ENCODE measurements at places on chromosomes 2 and 18.

DNA sequence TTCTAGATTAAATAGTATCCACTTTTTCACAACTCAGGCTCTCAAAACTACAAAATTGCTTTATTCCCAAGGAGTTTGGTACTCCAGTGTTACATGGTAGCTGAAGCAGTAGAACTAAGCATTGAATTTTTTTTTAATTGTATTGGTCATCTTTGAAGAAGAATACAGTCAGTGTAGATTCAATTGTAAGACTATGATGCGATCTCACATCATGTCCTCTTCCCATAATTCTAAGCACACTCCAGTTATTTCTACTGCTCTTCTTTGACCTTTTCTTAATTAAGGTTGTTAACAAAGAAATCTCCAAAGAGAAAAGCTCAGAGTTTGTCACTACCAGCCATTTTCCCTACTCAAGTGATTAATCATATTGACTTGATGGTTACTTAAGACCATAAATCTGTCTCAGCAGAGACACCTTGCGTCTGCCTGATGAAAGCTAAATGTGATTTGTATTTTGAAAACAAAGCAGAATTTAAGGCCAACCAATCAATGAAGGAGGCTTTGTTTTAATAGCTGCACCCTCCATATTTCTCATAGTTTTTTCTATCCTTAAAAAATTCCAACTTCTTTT is 130.2 kb downstream of the DTNA start:
- DNase-seq: no peak

- no peak for DNase-seq
These were observed 245.4 kb downstream of the INSIG2 start for GRCh38 chr2:118333664-118334063.

- no peak for DNase-seq
These were observed 64.0 kb downstream of the REL start for GRCh38 chr2:60945341-60945740.

DNA sequence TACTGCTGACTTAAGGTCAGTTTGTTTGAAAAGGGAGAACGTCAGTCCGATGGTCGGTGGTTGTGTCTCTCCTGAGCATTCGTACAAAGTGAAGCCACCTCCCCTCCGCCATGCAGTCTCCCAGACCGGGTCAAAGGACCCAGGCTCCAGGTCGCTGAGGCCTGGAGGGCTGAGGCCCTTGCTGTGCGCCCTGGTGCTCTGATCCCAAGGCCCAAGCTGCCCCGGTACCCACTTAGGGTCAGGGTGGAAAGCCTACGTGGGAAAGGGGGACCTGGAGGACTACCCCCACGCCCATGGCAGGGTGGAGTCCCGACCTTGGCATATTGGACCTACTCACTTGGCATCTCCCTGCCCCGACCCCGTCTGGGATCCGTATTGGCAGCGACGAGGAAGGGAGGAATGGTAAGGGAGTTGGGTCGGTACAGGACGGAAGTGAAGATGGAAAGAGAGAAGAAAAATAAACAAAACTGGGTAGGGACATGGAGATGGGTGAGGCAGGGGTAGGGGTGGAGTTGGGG is 8.0 kb upstream of the SIX3 start:
- DNase-seq: no peak

- no peak for DNase-seq
These were observed 99.2 kb downstream of the BCL2L11 start for GRCh38 chr2:111219734-111220505.

DNA sequence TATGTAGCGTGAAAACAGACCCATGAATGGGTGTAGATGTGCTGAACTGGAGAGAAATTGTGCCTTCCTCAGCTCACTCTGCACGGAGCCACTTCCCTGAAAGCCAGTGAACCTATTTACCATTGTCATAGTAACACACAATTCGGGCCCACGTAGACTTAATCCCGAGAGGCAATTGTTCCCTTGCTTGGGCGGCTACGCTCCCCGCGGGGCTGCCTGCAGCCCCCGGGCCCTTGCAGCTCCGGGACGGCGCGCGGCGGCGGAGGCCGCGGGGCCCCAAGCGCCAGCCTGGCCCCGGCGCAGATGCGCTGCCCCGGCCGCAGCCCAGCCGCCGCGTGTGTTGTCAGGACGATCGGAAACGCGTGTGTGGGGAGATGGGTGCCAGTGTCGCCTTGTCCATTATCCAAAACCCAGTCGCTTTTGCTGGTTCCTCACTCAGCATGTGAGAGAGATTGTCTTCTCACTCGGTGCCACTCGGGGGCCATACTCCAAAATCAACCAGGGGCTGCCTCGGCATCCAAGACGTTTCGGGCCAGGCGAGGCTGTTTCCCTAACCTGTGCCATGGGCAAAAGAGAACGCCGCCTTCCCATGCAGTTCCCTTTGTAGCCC is 17.9 kb upstream of the LRRTM1 start:
- no peak for DNase-seq

GRCh38 chr2:228407821-228408220 is 226.3 kb upstream of the SPHKAP start:
- DNase-seq: no peak

DNA sequence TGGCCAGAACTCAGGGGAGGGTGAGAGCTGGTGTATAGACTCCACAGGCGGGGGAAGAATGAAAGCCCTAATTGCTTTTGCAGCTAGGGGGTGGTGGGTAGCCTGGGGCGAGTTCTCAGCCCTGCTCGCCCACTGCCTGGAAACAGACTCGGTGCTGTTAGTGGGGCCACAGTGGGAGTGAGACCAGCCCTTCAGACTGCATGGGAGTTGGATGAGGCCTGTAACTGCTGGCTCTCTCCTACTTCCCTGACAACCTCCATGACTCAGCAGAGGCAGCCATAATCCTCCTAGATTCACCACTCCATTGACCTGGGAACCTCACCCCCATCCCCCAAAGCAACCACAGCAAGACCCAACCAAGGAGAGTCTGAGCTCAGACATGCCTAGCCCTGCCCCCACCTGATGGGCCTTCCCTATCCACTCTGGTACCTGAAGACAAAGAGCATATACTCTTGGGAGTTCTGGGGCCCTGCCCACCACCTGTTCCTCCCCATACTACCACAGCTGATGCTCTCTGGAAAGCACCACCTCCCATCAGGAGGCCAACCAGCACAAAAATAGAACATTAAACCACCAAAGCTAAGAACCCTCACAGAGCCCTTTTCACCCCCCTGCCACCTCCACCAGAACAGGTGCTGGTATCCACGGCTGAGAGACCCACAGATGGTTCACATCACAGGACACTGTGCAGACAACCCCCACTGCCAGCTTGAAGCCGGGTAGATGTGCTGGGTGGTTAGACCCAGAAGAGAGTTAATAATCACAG is 226.3 kb downstream of the EIPR1 start:
- no peak for DNase-seq

- DNase-seq: no peak
These were observed 219.4 kb upstream of the SMAD7 start for GRCh38 chr18:49170145-49170544.

DNA sequence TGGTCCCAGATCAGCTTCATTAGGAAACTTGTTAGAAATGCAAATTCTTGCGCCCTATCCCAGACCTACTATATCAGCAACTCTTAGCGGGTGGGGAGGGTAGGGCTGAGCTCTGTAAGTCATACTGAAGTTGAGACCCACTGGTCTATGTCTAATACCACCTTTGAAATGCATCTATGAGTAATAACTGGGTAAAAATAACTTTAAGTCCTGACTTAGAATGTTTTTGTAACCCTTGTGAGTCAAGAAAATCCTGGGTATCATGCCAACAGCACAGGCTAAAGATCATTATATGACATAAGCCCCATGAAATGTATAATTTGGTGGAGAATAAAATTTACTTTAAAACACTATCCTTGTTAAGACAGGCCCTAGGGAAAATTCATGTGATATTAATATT is 41.4 kb downstream of the PRKD3 start:
- no peak for DNase-seq

DNA sequence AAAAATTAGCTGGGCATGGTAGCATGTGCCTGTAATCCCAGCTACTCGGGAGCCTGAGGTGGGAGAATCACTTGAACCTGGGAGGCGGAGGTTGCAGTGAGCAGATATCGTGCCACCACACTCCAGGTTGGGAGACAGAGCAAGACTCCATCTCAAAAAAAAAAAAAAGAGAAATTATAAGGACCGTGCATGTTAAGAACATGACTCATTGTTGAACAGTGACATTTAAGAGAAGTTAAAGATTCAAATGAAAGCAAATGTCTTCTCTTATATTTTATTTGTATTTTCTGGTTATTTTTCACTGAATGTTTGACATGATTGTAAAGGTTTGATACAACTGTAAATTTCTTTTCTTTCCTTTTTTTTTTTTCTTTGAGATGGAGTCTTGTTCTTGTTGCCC is 69.6 kb downstream of the APLF start:
- no peak for DNase-seq

DNA sequence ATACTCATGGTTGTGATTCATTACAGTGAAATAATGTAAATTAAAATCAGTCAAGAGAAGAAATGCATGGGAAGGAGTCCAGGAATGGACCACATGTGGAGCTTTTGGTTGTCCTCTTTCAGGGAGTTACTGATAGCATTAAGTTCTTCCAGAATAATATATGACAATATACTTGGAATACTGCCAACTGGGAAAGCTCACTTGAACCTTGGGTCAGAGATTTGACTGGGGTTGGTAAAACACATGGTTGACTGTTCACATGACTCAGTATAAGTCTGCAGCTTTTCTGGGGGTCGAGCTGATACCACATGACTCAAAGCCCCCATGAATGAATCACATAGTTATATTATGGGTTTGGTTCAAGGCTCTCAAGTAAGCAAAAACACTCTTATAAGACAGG is 1109.0 kb upstream of the CHAC2 start:
- no peak for DNase-seq

DNA sequence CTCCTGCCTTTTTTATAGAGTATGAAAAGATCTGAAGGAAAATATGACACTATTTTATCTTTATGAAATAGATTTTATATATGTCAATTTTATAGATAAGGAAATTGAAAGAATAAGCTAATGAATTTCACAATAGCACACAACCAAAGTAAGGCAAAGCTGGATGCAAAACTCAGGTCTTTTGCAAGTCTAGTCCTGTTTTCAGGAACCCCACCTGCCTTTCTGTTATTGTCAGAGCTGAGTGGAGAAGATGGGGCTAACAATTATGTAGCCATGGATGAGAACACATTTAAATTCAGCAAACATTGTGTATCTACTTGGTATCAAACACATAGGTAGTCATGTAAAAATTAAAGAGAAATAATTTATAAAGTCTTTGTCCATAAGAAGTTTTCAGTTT is 161.5 kb upstream of the ZEB2 start:
- DNase-seq: no peak

DNA sequence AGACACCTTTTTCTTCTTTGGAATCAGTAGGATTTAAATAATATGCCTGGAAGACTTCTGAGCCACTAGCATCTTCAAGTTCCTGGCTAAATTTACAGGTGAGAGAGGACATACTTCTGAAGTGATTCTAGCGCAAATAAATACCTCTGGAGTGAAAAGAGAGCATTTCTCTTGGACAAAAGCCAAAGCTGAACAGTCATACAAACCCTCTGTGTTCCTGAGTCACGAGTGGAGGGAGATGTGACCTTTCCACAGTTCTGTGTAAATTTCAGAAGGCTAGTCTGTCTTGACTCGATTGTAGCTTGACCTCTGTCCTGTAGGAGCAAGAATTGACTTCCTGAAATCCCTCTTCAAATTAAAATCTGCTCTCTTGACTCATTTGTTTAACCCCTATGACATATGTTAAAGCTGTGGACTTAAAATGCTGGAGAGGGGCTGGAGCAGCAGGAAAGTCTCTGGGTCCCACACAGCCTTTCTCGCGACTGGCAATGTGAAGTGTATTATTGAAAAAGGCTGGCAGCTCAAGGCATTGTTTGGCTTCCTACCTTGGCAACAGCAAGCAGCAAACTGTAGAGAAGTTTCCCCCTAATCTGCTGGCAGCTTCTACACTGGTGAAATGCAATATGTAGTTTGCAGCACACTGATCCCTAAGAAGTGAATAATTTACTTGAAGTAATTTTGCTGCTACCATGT is 79.6 kb upstream of the GCFC2 start:
- DNase-seq: no peak

- no peak for DNase-seq
These were observed 15.1 kb upstream of the PKDCC start for GRCh38 chr2:42032745-42033144.

DNA sequence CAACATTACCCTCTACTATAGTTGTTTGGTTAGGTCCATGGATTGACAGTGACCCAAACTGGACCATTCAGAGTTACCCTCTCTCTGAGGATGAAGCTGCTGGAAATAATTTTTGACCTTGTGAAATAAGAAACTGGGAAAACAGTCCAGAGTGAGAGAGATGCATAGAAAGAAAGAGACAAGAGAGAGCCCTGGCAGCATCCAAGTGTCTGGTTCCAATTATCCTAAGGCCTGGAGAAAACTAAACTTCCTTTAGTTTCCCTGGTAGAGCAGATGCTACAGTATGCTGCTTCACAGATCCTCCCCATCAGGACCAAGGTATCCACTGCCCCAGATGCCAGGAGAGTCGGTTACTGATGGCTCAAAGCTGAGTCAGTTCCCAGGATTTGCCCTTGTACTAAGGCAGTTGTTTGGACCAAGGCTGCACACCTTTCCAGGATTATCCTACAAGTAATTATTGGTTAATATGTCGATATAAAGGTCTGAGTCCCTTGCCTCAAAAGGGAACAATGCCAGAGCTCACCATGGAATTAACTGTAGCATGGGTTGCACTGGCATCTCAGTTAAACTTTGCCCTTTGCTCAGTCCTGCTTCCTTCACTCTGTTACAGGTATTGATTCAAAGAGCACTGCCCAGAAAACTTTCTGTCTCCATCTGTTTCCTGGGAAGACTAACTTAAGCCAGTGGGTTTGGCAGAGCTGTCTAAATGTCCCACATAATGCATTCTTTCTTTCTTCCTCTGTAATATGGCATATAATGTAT is 14.6 kb upstream of the CHN1 start:
- no peak for DNase-seq

- no peak for DNase-seq
These were observed 165.3 kb upstream of the STK17B start for GRCh38 chr2:196336715-196337114.

DNA sequence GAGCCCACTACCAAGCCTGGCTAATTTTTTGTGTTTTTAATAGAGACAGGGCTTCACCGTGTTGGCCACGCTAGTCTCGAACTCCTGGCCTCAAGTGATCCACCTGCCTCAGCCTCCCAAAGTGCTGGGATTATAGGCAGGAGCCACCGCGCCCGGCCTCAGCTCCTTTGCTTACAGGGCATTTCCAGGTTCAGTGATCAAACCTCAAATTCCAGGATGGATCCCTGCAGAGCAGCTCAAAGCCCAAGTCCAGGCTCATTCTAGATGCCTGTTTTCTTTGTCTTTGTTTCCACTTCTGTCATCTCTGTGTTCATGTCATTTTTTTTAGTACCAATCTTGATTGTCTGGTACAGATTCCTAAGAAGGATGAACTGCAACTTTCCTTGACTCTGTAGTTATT is 41.9 kb downstream of the TNFRSF11A start:
- DNase-seq: no peak
